ENCODE measurements at places on chromosomes 12 and 14. TPM values are rescaled to one million over a fixed set of nuclear protein-coding genes. Genes with fewer than 3 reads are reported as not detected.

The FOXM1 gene
- total RNA-seq, result 53.8 TPM

The B4GALNT1 gene
- 25.6 TPM for total RNA-seq

The ADGRD1 gene
- total RNA-seq, result 0.04 TPM

The CFAP73 gene
- 0.72 TPM for total RNA-seq

The PLEKHD1 gene
- total RNA-seq, result 0.05 TPM

The SMCO2 gene
- not detected for total RNA-seq

The LPAR5 gene
- total RNA-seq, result 0.40 TPM

The TAS2R46 gene
- total RNA-seq, result 0.61 TPM

The FGF23 gene
- total RNA-seq, result not detected

The USP44 gene
- total RNA-seq, result 0.24 TPM

The NUDT14 gene
- 5.0 TPM for total RNA-seq

The CATSPERB gene
- total RNA-seq, result not detected

The ORMDL2 gene
- total RNA-seq, result 24.5 TPM

The LBHD2 gene
- not detected for total RNA-seq

The FAM90A1 gene
- total RNA-seq, result 0.61 TPM

The GPR137C gene
- total RNA-seq, result not detected

The RAD9B gene
- 0.24 TPM for total RNA-seq

The FSCB gene
- not detected for total RNA-seq

The SALL2 gene
- 3.2 TPM for total RNA-seq

The PRH1 gene
- total RNA-seq, result 15.7 TPM

The HOMEZ gene
- 0.87 TPM for total RNA-seq

The CCND2 gene
- 0.15 TPM for total RNA-seq

The DEGS2 gene
- not detected for total RNA-seq

The TMEM229B gene
- 7.1 TPM for total RNA-seq

The OR11H7 gene
- not detected for total RNA-seq

The APEX1 gene
- 86.7 TPM for total RNA-seq

All from A375 (cell line).